ENCODE measurements at places on chromosomes 7 and 10.

DNA sequence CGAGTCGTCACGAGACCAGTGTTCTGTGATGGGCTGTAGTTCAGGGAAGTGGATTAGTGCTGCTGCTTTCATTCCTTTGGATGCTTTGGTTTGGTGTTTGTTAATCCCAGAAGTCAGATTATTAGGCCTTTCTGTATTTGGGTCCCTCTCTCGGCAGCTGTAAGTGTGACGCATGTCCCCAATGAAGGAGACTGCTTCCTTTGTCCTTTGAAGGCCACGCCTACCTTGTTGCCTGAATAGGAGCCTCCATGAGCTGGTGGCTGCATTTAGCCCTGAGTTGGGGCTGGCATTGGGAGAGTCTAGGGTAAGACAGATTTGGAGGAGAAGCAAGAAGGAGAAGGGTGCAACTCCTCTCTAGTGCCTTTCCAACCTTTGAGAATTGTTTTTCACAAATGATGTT lies 34.5 kb downstream of the DOCK1 start:
- no peak for DNase-seq

DNA sequence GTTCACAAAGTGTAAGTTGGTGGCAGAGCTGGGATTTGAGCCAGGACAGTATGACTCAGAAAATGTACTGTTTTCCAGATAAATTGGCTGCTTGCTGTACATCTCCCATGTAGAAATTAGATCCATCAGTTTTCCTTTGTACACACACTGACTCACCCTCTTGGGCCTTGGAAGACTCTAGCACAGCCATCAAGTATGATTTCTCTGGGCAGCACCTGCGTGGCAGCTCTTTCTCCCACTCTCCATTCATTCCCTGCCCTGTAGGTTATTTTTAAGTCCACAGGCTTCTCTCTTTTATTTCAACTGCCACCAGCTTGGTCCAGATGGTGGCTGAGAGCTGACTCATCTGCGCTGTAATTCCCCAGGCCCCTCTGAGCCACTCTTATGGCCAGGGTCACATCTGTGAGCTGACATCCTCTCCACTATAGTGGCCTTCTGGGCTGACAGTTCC lies 28.3 kb upstream of the SDK1 start:
- peak; percentile 94 for DNase-seq

DNA sequence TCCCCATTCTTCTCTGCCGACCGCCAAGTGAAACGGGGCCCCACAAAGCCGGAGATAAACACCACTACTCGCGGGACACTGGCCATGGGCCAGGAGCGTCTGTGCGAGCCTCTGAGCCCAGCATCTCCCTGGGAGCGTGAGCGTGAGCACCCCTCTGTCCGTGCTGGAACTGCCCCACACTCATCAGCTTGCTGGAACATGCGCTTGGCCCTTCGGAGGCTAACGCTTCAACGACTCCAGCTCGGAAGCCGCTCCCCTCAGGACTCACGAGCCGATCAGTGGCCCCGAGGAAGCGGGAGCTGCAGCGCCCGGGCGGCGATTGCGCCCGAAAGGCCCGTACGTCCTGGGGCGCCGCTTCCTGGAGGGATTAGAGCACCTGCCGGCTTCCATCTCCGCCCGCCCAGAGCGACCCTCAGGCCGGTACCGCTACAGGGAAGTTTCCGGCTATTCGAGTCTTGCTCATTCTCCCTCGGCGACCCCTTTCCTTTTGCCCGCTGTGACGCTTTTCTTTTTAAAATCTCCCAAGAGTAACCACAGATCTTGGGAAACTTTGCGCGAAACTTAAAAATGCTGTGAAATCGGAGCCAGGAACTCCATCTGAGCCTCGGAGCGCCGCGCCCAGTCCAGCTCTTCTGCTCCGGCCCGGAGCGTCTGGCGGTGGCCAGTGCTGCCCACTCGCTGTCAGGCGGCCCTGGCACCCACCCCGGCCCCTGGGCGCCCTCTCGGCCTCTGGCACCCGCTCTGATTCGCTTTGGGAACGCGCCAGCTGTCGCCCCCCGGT lies 1.0 kb downstream of the TLL2 start:
- no peak for DNase-seq

GRCh38 chr10:61164458-61165160 lies 220.6 kb upstream of the RHOBTB1 start:
- DNase-seq = no peak

DNA sequence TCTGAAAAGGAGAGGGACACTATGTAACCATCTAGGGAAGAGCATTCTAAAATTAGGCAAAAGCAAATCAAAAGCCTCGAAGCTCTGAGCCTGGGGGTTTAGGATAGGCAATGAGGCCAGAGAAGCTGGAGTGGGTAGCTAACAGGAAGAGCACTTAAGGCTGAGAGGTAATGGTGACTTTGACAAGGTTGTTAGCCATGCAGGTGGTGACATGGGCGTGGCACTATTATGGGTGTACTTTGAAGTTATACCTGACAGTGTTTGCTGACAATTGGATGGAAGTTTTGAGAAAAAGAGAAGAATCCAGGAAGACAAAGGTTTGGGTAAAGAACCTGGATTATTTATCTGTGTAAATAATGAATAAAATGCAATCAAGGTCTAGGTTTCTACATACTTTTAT lies 383.0 kb upstream of the SEMA3C start:
- no peak for DNase-seq

DNA sequence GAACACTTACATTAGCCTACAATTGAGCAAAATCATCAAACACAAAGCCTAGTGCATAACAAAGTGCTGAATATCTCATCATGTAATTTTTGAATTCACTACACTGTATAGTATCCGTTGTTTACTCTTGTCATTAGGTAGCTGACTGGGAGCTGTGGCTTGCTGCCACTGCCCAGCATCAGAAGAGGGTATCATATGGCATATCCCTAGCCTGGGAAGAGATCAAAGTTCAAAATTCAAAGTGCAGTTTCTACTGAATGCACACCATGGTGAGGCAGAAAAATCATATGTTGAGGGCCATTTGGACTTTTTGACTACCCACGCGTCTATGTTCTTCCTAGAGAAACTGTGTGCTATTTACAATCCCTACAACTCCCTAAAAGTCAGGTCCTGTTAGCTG lies 7.5 kb upstream of the ZC3HAV1 start:
- DNase-seq = no peak

GRCh38 chr7:18505870-18506460 lies 10.4 kb downstream of the HDAC9 start:
- DNase-seq = no peak

DNA sequence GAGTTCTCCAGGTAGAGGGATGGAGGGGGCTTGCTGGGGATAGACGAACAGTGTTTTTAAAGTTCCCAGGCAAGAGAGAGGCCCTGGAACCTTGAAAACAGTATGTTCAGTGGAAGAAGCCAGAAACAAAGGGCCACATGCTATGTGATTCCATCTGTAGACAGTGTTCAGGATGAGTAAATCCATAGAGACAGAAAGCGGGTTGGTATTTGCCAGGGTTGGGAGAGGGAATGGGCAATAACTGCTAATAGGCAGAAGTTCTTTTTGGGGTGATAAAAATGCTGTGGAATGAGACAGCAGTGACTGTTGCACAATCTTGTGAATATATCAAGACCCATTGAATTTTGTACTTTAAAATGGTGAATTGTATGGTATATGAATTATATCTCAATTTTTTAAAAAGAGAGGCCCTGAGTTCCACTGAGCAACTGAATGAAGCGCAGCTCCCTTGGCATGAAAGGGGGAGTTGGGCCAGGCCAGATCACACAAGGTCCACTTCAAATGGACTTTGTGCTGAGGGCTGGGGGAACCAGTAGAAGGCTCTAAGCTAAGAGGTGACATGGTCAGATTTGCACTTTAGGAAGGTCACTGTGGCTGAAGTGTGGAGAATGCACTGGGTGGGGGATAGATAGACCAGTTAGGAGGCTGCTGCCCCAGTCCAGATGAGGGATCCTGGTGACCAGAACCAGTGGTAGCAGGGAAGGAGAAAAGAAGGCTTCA lies 34.0 kb downstream of the LEP start:
- no peak for DNase-seq

DNA sequence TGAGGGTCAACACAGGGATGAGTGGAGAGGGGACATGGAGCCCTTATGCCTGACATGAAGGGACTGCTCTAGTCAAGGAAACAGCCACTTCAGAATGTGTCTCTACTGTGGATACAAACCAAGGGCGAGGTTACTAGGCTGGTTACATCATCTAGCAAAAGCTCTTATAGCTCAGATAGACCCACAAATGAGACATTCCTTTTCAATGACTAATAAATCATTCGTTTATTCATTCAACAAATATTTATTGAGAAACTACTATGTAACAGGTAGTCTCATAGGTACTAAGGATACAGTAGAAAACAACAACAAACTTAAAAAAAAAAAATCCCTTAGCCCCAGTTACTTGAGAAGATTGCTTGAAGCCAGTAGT lies 219.5 kb downstream of the KIAA1217 start:
- DNase-seq = no peak

DNA sequence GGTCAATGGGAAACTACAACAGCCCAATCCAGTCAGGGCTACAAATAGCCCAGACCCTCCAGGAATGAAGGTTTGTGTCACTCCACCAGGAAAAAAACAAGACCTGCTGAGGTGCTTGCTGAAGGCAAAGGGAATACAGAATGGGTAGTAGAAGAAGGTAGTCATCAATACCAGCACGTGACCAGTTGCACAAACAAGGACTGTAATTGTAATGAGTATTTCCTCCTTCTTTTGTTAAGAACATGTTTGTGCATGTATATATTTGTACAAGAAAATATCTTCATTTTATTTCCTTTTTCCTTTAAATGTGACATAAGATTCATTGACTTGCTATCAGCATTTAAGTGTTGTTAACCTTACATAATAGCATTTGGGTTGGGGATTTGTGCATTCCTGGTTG lies 229.3 kb downstream of the IMMP2L start:
- no peak for DNase-seq

DNA sequence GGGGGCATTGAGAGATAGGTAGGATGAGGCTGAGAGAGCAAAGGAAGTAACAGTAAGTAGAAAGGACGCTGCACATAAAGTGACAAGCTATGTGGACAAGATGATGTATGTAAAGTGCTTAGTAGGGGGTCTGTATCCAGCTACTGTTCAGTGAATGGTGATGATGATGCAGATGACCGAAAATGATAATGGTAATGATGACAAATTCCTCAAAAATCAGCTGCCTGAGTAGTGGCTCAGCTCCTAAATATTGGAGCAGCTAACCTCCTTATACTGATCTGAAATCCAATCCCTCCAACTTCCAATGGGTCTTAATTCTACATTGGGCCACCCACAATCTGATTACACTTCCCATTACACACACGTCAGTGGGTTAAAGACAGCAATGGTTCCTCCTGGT lies 27.1 kb upstream of the KCNMA1 start:
- DNase-seq = no peak

DNA sequence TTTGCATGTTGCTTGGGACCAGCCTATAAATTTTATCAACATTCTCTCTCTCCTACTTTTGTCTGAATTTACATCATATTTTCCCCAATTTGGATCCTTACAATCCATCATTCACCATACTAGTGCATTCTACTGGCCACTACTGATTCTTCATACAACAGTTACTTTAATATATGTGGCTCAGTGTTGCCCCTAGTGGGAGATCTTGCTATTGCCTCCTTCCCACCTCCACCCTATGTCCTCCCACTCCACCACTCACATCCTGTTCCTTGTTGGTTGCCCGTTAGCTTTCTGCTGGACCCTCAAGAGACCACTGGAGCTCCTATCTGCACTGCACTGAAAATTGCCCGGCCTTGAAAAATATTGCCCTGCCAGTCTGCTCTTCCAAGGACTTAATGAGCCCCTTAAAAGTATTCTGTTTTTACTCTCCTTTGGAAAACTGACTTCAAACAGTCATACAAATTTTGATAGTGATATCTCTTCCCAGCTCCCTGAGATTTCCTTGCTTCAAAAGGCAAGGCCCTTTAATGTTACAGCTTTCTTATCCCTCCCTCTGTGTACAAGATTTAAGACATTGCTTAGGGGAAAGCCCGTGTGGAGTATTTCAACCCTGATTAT lies 243.2 kb upstream of the TMEM229A start:
- DNase-seq = peak; percentile 1

GRCh38 chr10:71790749-71791440 lies 17.6 kb upstream of the VSIR start:
- no peak for DNase-seq

GRCh38 chr10:110507346-110507745 lies 9.6 kb downstream of the DUSP5 start:
- no peak for DNase-seq

GRCh38 chr10:33252794-33253203 lies 81.7 kb downstream of the NRP1 start:
- DNase-seq = no peak

- no peak for DNase-seq
Measured at GRCh38 chr10:21083861-21084260, 186.8 kb upstream of the NEBL start.

- DNase-seq = no peak
Measured at GRCh38 chr10:116836083-116836482, 13.2 kb upstream of the ENO4 start.

DNA sequence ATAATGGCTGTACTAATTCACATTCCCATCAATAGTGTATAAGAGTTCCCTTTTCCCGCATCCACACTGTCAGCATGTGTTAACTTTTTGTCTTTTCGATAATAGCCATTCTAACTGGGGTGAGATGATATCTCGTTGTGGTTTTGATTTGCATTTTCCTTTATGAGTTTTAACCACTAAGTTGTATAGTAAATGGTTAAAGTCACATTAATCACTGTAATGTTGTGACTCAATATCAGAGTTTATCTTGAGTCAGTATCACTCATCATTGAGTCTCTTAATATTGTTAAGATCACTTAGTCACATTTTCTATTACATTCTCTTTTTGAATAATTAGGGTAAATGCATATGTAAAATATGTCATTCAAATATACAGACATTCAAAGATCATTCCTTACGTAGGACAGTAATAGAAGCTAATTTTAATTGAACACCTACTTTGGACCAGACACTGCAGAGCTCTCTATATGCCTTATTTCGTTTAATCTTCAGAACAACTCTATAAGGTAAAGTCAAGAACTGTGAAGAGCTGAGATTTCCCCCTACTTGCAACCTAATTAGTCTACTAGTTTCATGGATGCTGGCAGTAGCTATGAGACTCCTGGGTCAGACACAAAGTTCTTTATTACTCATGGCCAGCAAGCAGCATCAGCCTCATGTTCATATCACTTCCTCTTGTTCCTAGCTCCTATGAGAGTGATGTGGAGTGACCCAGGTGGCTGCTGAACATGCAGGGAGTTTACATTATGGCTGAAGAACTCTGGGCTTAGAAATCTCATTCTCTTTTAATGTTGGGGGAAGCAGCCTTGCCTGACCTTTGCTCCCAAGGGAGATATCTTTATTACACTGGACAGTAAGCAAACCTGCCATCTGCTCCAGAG lies 30.5 kb downstream of the CREB5 start:
- no peak for DNase-seq

- DNase-seq = no peak
Measured at GRCh38 chr10:29669149-29669548, 34.4 kb upstream of the SVIL start.

DNA sequence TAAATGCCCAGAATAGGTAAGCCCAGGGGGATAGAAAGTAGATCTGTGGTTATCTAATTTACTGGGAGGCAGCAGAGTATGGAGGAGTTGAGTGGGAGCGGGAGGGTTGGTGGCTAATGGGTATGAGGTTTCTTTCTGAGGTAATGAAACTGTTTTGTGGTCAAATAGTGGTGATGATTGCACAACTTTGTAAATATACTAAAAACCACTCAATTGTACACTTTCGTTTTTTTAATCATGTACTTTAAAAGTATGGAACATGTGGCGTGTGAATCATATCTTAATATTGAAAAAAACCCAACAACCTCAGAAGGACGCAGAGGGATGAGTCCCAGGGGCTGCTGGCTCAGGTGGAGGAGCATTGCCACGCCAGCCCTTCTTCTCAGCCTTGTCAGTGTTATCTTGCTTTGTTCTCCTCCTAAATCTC lies 118.1 kb downstream of the WDR11 start:
- DNase-seq = no peak

Measured in HFF-Myc (cell line).